ENCODE measurements at places on chromosomes 3 and 15. TPM values are rescaled to one million over a fixed set of nuclear protein-coding genes. Genes with fewer than 3 reads are reported as not detected.
A peak's percentile ranks its signal among the peaks of the same experiment; 100 is the strongest.

DNA sequence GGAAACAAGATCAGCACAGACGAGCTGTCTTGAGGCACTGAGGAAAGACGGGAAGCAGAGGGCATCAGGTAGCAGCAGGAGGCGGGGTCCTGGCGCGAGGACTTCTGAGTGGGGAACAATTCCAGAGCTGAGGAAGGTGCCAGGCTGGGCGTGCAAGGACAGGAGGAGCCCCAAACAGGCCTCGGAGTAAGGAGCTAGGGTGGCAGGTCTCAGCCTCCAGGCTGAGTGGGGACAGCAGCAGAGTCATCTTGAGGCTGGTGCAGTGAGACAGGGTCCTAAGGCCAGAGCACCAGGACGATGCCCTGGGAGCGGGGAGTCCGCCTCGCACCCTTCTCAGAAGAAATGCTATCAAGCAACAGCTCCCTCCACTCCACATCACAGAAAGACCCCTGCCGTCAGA is 78.4 kb downstream of the PCSK6 start:
- no peaks in the 10 kb centered on the region for H3K36me3 ChIP-seq
- H3K4me3 ChIP-seq = no peak overlapping the region
- DNase-seq = no peak

- H3K27ac ChIP-seq = no peak overlapping the region
- H3K4me1 ChIP-seq = no peaks in the 10 kb centered on the region
- DNase-seq = no peak
- H3K27me3 ChIP-seq = no peaks in the 10 kb centered on the region
- H3K4me3 ChIP-seq = no peak overlapping the region
Observed at GRCh38 chr3:158127250-158128219, 17.6 kb downstream of the RSRC1 start.

DNA sequence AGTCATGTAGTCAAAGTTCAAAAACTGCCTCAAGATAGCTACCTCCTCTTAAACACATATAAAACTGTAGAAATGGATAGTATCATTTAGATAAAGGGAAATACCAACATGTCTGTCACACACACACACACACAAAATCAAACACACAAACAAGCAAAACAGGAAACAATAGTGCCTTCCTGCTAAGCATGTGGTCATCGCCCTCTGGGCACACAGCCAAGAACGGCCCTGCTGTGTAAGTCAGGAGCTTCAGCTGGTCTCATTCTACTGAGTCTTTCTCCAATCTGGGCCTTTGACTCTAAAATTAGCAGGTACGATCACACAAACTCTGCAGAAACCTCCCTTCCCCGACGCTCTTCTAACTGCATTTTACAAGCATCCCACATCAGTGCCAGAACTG is 272.2 kb upstream of the CHRNA7 start:
- H3K4me1 ChIP-seq = no peaks in the 10 kb centered on the region
- H3K27me3 ChIP-seq = no peaks in the 10 kb centered on the region
- DNase-seq = peak; percentile 35
- H3K36me3 ChIP-seq = no peaks in the 10 kb centered on the region
- no peak overlapping the region for H3K4me3 ChIP-seq

Gene CATSPER2
- 0.96 TPM for polyA plus RNA-seq

DNA sequence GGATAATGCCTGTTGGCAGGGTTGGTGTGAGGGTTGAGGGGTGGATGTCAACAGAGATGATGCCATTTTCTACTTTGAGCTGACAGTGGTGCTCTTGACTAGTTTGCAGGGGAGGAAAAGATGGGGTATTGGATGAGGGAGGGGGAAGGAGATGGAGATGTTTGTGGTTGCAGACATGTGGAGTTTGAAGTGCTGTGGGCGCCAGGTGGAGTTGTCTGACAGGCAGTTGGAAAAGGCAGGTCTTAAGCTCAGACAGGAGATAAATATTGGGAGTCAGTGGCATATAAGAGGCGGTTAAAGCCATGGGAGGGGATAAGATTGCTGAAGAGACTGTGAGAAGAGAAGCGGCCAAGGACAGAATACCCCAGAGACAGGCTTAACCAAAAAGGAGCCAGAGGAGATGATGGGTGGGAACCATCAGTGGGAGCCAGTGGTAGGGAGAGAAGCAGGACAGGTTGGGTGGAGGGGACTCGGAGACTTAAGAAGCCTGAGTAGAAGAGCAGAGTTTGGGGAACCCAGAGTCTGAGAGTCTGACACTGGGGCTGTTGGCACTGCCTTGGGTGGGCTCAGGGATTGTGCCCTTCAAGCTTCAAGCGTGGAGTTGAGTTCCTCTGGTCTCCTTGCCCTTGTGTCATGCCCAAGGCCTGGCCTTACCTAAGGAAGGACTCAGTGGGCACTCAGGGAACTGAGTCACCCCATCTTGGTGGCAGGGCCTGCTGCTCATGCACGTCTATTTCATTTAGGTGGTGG is 13.9 kb downstream of the COPG1 start:
- H3K27ac ChIP-seq = no peak overlapping the region
- DNase-seq = no peak
- H3K4me1 ChIP-seq = no peaks in the 10 kb centered on the region
- H3K36me3 ChIP-seq = peaks cover 66% of the 10 kb centered on the region

Gene PP2D1
- polyA plus RNA-seq = not detected

Gene QARS1
- polyA plus RNA-seq = 381 TPM

GRCh38 chr3:45942051-45942825 is 1.0 kb upstream of the CXCR6 start:
- H3K36me3 ChIP-seq = peaks cover 20% of the 10 kb centered on the region
- peak; percentile 50 for DNase-seq
- no peaks in the 10 kb centered on the region for H3K27me3 ChIP-seq
- H3K4me1 ChIP-seq = no peaks in the 10 kb centered on the region
- no peak overlapping the region for H3K4me3 ChIP-seq
- no peak overlapping the region for H3K27ac ChIP-seq

- peaks cover 12% of the 10 kb centered on the region for H3K36me3 ChIP-seq
- no peak overlapping the region for H3K27ac ChIP-seq
- H3K27me3 ChIP-seq = no peaks in the 10 kb centered on the region
- H3K4me3 ChIP-seq = no peak overlapping the region
Observed at GRCh38 chr3:32493437-32494414, 8.9 kb downstream of the CMTM6 start.

Gene PDE8A
- 13.4 TPM for polyA plus RNA-seq

DNA sequence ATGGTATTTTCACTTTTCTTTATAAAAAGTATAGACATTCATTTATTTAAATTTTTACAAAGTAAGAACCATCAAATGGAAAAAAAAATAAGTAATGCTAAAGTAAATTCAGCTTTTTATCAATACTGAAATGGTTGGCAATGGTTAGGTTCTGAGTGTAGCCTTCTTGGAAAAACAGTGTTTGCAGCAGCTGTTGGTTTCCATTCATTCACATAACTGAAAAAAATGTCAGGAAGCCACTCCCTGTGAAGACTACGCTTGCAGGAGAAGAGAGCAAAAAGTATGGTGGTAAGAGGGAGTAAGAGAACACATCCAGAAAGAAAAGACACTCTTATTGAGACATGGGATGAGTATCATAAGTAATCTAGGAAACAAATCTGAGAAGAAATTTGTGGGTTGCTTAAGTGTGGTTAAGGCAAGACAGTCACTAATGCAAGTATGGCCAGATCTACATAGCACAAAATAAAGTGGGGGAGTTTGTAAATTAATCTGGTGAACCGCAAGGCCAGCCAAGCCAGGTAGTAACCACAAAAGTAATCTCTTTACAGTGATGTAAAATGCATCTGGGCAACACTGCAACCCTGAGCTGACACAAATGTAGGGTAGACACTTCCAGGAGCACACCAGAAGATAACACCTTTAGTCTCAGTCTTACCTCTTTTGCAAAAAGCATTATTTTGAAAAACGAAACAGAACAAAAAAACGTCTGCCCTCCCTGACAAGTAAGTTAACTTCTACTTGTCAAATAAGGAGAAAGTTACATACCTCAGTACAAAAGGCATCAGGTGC is 133.7 kb downstream of the IGSF11 start:
- no peaks in the 10 kb centered on the region for H3K27me3 ChIP-seq
- no peaks in the 10 kb centered on the region for H3K4me1 ChIP-seq

Gene STRC
- polyA plus RNA-seq = 0.03 TPM

DNA sequence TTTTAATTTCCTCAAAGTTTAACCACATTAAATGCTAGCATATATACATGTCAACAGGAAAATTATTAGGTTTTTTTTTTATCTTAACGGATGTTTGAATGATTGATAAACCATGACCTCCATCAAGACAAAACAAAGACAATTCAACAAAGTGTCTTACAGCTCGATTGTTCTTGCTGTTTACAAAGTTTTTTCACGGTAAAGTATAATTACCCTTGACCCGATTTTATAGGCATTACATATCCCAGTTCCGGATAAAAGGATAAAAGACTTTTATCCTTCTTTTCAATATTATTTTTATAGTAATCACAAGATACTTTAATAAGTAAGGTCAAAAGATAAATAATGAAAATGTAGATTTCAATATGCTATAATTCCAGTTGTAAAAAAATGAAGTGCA is 96.9 kb downstream of the RORA start:
- no peak for DNase-seq
- no peaks in the 10 kb centered on the region for H3K27me3 ChIP-seq
- no peaks in the 10 kb centered on the region for H3K4me1 ChIP-seq
- H3K27ac ChIP-seq = no peak overlapping the region

DNA sequence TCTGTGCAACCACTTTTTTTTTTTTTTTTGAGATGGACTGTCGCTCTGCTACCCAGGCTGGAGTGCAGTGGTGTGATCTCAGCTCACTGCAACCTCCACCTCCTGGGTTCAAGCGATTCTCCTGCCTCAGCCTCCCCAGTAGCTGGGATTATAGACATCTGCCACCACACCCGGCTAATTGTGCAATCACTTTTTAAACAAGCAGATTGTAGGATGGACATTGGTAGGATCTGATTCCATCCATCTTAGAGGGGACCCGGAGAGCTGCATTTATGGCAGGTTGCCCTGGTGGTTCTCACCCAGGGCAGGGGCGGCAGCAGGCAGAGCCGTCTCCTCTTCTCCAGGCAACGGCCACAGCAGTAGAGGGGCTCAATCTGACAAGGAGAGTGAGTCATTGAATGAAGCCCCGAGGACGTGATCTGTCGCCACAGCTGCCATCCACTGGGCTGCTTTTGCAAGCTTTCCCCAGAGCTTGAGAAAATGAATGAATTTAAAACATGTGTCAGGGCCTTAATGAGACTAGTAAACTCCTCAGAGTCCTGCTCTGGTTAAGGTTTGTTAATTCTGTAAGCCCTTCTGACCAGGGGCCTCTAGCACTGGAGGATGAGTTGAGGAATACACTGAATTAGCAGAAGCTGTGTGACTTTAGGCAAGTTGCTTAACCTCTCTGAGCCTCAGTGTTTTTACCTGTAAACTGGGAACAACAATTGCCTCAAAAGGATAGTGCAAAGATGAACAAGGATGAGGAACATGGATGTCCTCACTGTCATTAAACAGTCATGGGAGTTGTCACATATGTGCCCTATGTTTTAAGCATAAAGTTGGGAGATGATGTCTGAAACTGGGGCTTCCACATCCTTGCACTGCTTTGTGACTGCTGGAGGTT is 129.1 kb downstream of the ASB7 start:
- peak overlapping the region; percentile 80 for H3K27ac ChIP-seq
- H3K4me3 ChIP-seq = no peak overlapping the region
- peaks cover 49% of the 10 kb centered on the region for H3K4me1 ChIP-seq
- DNase-seq = peak; percentile 61

DNA sequence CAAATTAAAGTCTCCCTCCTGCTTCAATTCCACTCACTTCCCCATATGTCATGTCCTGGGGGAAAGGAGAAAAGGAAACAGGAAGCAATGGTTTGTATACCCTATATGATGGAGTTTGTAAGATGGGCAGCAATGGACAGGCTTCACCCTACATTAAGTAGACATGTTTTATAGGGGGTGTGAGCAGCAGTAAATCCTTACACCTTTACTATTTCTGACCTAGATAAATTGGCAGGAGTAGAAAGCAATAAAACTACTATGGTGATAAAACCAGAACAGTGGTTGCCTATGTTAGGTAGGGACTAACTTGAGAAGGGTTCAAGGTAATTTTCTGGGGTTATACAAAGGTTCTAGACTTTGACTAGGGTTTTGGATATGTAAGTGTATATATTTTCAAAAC is 301.7 kb downstream of the GBE1 start:
- DNase-seq = no peak
- H3K27ac ChIP-seq = no peak overlapping the region
- H3K36me3 ChIP-seq = no peaks in the 10 kb centered on the region
- no peaks in the 10 kb centered on the region for H3K27me3 ChIP-seq
- no peaks in the 10 kb centered on the region for H3K4me1 ChIP-seq

DNA sequence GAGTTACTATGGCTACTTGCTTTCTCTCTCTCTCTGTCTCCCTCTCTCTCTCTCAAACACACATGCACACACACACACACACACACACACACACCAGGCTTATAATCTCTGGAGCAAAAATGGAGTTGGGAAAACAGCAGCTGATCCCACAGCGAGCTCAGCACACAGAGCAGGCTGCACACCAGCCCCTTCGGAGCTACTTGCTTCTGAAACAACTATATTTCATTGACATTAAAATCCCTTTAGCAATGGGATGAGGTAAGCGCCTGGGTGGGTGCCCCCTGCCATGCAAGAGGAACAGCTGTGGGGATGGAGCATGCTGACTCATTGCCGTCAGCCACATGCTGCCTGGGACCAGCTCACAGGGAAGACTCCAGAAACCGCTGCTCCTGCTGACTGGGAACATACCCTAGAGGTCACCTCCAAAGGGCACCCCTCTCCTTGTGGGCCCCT is 45.7 kb downstream of the B3GNT5 start:
- H3K36me3 ChIP-seq = no peaks in the 10 kb centered on the region
- H3K27me3 ChIP-seq = no peaks in the 10 kb centered on the region
- DNase-seq = no peak

Gene TPRA1
- 31.6 TPM for polyA plus RNA-seq

DNA sequence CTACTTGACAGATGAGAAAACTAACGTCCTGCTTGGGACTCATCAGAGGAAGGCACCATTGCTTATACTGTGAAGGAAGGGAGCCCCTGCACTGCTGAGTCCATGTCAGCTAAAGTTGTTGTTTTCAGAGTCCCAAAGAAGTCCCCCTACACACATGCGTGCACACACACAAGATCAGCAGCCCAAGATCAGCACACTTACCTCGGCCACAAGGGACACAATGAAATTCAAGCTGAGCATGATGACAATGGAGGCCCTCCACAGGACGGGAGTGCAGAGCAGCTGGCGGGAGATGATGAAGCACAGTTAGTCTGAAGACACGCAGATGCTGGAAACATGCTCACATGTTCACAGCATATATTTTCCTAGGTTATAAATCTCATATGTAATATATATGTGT is 28.6 kb upstream of the ATP13A5 start:
- H3K27me3 ChIP-seq = no peaks in the 10 kb centered on the region
- no peaks in the 10 kb centered on the region for H3K36me3 ChIP-seq
- no peak overlapping the region for H3K4me3 ChIP-seq
- no peak for DNase-seq
- H3K27ac ChIP-seq = no peak overlapping the region

Gene RRP9
- polyA plus RNA-seq = 49.6 TPM
